ENCODE measurements at places on chromosomes 16 and 17. TPM values are rescaled to one million over a fixed set of nuclear protein-coding genes. Genes with fewer than 3 reads are reported as not detected.

The PARD6A gene
- total RNA-seq: 1.9 TPM

The WNT9B gene
- total RNA-seq: 1.6 TPM

The SSTR5 gene
- total RNA-seq: not detected

GRCh38 chr17:50190603-50191358, 10.7 kb downstream of the COL1A1 start:
- DNase-seq: no peak

DNA sequence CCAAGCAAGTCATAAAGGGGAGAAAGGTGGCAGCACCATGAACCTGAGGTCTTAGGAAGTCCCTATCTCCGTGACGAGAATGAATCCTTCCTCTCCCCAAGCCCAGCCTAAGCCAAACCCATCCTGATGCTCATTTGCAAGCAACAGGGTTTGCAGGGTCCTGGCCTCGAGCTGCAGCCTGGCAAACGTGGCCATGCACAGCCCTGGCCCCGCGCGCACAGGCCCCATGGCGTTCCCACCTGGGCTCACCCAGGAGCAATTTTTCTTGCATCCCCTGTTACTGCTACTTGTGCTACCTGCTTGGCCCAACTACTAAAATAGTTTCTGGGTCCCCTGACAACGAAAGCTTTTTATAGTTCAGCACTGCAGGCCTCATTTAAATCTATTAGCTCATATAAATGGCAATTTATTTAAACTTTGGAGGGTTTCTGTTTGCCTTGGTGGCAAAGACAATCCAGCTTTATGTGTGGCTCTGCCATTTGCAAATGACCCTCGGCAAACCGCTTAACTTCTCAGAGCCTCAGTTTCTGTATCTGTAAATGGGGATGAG, 141.5 kb downstream of the C16orf78 start:
- DNase-seq: no peak

GRCh38 chr16:12677502-12677901, 126.2 kb downstream of the CPPED1 start:
- no peak for DNase-seq

DNA sequence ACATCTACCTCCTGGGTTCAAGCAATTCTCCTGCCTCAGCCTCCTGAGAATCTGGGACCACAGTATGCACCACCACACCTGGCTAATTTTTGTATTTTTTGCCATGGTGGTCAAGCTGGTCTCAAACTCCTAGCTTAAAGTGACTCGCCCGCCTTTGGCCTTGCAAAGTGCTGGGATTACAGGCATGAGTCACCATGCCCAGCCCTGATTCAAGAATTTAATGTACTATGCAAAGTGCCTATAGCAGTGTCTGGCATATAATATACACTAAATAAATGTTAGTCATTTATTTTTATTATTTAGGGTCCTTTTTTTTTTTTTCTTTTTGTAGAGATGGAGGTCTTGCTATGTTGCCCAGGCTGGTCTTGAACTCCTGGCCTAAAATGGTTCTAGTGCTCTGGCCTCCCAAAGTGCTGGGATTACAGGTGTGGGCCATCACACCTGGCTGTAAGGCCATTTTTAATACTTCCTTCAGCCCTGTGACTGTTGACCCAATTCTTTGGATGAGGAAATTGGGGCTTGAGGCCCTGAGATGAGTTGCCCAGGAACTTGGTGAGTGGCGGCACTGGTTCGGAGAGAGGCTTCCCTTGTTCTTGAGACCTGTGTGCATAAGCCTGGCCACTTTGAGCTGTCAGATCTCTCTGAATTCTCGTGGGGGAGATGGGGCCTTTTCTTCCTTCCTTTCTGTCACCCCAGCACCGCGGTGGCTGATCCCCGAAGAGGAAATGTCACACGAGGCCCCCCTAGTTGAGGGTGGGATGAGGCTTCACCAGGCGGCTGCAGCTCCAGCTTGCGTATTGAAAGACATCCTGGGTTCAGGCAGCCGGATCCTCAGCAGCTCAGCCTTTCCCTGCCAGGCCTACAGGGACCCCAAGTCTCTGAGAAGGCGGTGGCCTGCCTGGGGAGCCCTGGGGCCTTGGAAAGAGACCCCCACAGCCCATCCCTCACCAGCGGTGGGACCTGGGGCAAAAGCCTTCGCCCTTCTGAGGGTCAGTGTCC, 38.7 kb downstream of the LAT start:
- DNase-seq: no peak

- DNase-seq: no peak
Observed at GRCh38 chr17:42872251-42872965, 21.4 kb downstream of the AOC3 start.

DNA sequence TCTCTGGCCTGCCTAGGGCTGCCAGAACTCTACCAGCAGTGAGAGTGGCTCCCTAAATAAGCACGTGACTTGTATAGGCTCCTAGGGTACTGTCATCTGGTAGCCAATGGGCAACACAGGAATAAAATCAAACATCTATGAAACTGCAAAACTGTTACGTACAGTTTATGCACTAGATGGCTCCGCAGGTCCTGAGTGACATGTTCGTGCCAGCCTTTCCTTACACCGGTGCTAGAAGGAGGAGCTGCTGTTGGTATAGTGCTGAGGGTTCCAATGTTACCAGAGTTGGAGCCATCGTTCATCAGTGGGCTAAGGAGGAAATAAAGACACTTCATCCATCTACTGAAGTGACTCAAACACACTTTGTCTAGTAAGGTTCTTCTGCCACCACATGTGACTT, 63.2 kb upstream of the TRAP1 start:
- DNase-seq: no peak

DNA sequence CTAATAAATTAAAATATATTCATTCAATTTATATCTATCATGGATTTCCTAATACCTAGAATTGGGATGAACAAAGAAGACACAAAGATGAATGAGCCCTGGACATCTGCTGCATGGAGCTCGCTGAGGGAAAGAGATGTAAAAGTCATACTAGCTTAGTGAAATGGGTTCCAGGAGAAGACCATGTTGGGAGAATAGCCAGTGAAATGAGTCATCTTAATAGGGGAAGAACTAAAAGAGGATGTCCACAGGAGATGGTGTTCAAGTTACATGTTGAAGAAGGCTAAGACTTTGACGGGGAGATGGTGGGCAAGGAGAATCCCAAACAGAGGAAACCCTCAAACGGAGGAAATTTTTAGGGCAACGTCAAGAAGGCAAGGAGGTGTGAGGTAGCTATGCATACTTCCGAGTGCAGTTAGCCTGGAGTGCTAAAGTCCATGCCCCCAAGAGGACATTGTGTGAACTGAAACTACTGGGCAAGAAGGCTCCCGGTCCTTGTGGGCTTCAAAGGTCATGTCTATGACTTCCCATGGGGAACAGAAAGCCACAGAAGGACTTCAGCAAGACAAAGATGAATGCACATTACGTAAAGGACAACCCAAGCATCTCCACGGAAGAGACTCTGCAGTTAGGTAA, 220.5 kb upstream of the CDH11 start:
- DNase-seq: no peak

DNA sequence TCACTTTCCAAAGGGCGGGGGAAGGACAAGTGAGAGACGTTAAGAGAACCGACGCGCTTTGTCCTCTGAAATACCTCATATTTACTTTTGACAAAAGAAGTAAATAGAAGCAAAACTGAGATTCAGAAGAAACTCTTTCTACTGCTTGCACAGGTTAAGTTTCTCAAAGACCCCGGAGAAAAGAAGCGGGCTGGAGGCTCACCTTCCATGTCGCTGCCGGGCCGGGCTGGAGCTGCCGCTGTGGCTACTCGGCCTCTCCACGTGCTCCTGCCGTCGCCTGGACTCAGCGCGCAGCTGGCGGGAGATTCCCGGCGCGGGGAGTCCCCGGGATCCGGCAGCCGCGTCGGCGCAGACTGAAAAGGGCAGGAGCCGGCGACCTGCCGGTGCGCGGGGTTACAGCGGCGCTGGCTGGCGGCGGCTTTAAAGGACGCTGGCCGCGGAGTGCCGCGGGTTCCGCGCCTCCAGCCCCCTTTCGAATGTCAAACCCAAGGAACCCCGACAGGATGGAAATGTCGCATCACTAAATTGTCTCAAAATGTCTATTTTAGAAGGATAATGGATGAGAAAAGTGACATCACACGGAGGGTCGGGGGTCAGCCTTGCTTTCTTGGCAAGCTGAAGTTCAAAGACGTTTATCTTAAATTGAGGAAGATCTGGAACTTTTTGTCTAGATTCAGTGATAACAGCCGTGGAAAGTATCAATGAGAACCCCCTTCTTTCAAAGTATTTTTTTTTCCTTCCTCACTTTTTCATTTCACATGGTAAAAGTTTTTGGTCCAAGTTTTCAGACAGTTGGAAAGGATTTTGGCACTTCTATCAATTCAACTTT, at the start of gene IKZF3:
Gene IKZF3, minus strand, starts transcription at position 395 of the 829 bp plus-strand sequence. Its CDS starts 186 bp downstream, at position 209.
- peak; percentile 44 for DNase-seq

DNA sequence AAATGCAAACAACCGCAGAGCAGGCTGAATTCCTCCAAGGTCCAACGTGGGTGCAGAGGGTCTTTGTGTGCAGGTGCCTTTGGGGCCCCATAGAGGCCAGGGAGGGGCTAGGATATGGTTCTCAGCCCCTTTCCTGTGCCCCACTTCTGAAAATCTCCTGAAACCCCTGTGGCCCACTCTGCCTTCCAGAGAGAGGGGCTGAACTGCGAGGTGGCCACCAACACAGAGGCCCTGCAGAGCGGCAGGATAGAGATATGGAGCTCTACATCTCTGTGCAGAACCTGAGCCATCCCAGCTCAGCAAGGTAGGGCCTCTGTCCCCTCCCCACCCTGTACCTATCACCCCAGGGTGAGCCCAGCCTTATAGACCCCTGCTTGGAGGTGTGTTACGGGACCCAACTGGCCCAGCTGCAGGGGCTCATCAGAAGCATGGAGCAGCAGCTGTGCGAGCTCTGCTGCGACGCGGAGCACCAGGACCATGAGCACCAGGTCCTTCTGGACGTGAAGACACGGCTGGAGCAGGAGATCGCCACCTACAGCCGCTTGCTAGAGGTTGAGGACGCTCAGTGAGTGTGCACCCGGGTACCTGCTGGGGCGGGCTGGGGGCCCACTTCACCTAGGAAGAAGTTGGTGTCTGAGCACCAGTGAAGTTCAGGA, 5.5 kb downstream of the USP6 start:
- peak; percentile 24 for DNase-seq

- DNase-seq: no peak
Observed at GRCh38 chr16:23830276-23830675, 5.5 kb upstream of the PRKCB start.
